H1 (cell line): ENCODE measurements at places on chromosomes 12 and 14. TPM values are rescaled to one million over a fixed set of nuclear protein-coding genes. Genes with fewer than 3 reads are reported as not detected.

- DNase-seq: no peak
Observed at GRCh38 chr12:32265456-32265855, 133.9 kb upstream of the FGD4 start.

- DNase-seq: no peak
Observed at GRCh38 chr12:94207849-94208621, 59.7 kb downstream of the PLXNC1 start.

- peak; percentile 49 for DNase-seq
Observed at GRCh38 chr12:132395908-132396305, 66.5 kb upstream of the GALNT9 start.

The ARF6 gene
- total RNA-seq: 56.7 and 56.9 TPM in 2 replicates

The NELL2 gene
- total RNA-seq: 50.6 and 54.2 TPM in 2 replicates
